ENCODE measurements at places on chromosomes 7 and 10.

DNA sequence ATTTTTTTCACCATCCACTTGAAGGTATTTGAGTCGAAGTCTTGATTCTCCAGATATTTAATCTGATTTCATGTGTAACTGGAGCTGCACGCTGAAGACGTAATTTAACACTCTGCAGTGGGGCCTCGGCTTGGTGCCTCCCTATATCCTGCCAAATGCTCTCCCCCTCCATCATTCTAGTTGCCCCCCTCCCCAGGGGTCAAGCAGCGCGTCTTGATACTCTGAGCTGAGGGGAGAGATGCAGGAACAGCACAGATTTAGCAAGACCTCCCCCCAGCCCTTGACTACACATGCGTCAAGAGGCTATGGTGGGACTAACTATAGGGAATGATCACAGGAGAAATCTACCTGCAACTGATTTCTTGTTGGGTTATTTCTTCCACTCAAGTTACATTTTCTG lies 85.8 kb downstream of the PRPF18 start:
- DNase-seq, result no peak

DNA sequence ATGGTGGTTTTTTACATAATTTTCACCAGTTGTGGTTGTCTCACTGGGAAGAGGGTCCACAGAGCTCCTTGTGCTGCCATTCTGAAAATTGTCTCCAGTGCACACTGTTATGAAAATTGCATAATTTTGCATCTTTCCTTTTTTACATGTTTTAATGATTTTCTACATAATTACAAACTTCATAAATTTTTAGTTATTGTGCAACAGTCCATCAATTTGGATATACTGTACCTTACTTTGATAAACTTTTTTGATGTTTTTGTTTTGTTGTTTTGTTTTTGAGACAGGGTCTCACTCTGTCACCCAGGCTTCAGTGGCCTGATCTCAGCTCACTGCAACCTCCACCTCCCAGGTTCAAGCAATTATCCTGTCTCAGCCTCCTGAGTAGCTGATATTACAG lies 70.6 kb upstream of the AUTS2 start:
- no peak for DNase-seq

GRCh38 chr7:79050603-79051002 lies 402.9 kb downstream of the MAGI2 start:
- no peak for DNase-seq

DNA sequence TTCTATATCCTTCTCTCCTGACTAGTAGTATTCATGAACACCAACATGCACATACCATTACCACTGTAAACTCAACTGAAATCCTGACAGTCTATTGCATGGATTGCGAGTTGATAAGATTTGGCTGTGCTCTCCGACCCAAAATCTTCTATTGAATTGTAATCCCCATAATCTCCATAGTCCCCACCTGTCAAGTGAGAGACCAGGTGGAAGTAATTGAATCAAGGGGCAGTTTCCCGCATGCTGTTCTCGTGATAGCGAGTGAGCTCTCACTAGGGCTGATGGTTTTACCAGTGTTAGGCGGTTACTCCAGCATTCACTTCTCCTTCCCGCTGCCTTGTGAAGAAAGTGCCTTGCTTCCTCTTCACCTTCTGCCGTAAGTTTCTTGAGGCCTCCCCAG lies 261.8 kb downstream of the PHF14 start:
- no peak for DNase-seq

GRCh38 chr7:133109816-133110215 lies 27.9 kb upstream of the CHCHD3 start:
- DNase-seq, result no peak

DNA sequence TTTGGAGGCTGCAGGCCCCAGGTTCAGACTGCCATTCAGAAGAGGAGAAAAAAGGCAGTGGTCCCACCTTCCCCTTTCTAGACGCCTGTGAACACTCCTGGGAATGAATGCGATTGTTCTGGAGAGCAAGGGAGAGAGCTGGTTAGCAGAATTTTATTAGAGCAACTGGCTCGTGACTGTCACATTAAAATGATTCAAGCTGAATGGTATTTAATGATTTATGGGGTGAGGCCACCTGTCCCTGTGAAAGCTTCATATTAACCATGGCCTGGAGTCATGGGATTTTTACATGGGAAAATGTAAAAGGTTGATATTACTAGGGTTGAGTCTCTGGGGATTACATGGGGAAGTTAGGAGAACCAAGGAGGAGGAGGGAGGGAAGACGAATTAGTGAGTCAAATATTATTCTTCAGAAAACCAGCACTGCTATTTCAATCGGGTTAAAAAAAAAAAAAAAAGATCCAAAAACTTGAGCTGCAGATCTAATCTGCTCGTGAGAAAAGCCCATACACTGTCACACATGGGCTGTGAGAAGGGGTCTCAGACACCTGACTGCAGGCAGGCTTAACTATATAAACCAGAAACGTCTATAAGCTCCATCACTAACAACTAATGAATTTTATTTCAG lies 8.3 kb downstream of the CXCL12 start:
- DNase-seq, result no peak

DNA sequence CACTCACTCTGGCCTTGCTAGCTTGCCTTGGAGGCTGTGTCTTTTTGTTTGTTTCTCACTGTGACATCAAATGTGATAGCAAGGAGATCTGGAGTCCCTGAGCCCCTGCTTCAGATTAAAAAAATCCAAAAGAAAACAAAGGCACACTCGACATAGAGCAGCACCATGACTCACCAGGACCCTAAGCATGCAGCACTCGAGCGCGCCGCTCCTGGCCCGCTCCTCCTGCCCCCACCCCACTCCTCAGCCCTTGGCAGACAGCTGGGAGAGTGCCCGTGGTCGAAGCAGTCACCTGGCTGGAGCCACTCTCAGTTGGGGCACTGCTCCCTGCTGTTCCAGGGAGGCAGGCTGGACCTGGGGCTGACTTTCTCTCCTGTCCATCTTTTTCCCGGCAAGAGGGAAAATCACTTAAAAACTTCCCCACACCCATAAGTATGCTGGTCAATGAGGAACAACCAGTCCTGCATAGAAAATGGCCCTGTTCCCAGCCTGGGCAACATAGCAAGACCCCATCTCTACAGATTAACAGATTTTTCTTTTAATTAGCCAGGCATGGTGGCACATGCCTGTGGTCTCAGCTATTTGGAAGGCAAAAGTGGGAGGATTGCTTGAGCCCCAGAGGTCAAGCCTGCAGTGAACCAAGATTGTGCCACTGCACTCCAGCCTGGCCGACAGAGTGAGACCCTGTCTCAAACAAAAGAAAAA lies 128.4 kb downstream of the PAXIP1 start:
- no peak for DNase-seq

- DNase-seq, result no peak
These were observed 25.8 kb upstream of the GPNMB start for GRCh38 chr7:23220690-23221305.

GRCh38 chr7:134695321-134695860 lies 48.7 kb downstream of the BPGM start:
- no peak for DNase-seq

- no peak for DNase-seq
These were observed 20.2 kb upstream of the RPA3 start for GRCh38 chr7:7738622-7739021.

DNA sequence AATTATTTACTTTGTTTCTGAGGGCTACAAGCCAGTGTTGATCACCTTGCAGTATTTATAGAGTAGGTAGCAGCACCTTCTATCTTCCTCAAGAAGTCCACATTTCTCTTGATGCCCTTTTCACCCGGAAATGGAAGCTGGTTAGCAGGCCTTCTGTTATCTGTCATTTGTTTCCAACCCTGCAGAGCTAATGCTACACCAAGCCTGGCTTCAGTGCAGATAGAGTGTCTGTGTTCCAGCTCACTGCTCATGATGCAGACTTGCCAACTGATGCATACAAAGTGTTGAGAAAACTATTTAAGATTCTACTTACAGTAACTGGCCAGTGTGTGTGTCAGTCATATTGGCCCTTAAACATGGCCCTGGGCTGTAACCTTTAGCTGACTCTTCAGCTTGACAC lies 301.0 kb downstream of the LHFPL3 start:
- DNase-seq, result no peak

DNA sequence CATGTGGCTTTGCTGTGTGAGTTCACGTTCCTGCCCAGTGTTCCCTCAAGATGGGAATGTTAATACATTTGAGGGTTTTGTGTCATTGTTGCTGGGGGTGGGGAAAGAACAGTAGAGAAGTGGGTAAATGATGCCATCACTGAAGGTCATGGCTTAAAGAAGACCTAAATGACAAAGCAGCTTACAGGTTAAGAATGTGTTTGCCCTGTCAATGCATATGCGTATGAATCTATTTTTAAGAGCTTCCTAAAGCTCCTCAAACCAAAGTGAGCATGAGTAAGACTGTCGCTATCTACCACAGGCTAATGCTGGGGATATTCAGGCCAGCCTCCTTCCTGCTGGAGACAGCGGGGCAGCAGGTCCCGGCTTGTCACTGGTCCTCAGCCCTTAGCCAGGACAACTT lies 162.9 kb downstream of the CREB5 start:
- DNase-seq, result no peak

DNA sequence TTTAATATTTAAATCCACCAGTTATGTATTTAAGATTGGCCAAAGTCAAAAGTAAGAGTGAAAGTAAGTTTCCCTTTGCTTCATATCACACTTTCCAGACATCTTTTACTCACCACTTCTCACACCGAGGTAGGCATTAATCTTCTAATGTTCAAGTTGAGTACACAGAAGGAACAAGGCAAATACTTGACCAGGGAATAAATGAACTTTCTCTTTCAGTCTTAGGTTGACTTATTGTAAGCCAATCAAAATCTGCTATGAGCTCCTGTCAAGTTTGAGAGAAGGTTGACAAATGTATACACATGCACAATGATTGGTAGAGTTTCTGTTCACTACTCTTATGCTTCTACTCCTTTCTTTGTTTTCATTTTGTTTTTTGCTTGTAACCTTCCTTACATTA lies 842.5 kb downstream of the REEP3 start:
- DNase-seq, result no peak

GRCh38 chr7:66363635-66364034 lies 158.5 kb downstream of the TPST1 start:
- DNase-seq, result no peak

- no peak for DNase-seq
These were observed 195.7 kb downstream of the TCERG1L start for GRCh38 chr10:131115801-131116200.

GRCh38 chr10:52566471-52567246 lies 205.9 kb downstream of the MBL2 start:
- no peak for DNase-seq

DNA sequence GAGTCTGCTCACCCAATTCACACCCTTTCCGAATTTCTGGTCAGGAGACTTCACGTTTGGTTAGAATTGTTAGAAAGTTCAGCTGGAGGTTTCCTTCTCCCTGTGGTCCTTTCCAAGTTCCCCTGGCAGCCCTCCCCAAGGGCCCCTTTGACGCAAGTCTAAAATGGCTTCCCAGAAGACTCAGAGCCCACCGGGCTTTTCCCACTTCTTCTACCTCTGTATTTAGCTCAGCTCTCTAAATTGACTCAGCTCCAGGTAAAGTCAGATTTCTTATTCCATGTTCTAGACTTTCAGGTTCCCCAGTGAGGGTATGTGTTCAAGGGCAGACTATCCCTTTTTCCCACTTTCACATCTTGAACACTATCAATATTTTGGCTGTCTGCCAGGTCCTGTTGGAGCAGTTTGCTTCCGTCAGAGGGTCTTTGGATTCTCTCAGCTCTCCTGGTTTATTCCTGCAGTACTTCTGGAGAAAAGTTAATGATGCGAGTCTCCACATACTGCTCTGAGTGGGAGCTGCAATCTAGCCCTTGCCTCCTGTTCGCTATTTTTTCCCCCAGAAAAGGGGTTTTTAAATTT lies 53.1 kb upstream of the ZNF273 start:
- DNase-seq, result no peak

DNA sequence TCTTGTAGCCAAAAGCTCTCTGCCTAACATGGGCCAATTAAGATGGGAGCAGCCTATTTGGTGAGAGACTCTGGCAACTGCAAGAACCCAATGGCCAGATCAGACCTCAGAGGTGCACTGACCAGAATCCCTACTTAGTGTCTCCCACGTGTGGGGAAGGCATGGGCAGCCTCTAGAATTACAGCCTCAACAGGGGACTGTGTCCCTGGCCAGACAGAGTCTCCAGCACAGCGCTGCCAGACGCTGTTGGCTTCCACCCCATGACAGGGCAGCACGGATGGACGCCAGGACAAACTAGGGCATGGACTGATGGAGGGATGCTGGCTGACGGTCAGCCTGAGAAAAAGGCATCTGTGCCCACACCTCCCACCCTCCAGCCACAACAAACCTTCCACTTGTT lies 729.3 kb upstream of the AUTS2 start:
- no peak for DNase-seq

DNA sequence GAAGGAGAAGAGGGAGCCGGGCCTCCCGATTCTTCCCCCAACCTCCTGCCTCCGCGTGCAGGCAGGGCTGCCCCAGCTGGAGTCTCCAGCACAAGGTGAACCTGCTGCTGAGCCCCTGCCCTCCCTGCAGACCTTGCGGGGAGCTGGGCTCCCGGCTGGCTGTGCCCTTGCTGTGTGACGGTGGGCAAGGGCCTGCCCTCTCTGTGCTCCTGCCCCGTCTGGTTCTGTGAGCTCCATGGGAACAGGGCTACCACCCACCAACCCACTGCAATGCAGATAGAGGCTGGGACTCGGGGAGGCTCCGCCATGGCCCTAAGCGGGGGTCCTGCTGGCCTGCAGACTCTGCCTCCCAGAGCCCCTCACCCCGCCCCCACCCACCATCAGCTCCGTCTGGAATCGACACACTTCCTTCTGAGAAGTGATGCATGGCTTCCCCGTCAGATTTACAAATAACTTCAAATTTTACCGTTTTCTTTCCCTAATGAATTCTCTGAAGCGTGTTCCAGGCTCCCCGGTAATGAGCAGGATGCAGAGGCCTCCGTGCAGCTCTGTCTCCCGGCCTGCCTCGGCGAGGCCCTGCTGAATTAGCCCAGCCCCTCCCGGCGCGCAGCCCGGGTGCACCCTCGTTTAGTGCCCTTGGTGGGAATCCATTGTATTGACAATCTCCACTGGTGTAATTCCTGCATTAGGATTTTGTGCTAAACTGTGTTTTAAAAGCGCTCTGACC lies 111.0 kb downstream of the MICALL2 start:
- DNase-seq, result no peak

- no peak for DNase-seq
These were observed 3.7 kb downstream of the ZFYVE27 start for GRCh38 chr10:97740613-97741012.

GRCh38 chr7:44769776-44770294 lies 21.2 kb downstream of the ZMIZ2 start:
- no peak for DNase-seq

GRCh38 chr7:29892231-29892630 lies 85.9 kb downstream of the WIPF3 start:
- no peak for DNase-seq

DNA sequence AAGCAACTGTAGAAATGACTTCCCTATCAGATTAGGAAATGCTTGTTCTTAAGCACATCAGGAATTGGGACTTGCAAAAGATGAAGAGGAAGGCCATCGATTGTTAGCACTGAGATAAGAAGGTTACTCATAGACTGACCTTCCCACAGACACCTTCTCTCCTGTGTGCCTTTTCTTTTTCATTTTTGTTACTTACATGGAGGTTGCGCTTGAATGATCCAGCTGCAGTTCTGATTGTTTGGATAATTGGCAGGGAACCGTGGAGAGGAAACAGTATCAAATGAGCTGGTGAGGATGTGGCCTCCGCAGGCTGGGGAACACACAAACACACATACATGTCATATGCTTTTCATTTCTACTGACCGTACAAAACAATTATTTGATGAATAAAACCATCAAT lies 134.9 kb upstream of the RSU1 start:
- DNase-seq, result no peak

GRCh38 chr7:86592185-86592584 lies 51.5 kb upstream of the GRM3 start:
- DNase-seq, result no peak

- no peak for DNase-seq
These were observed 230.9 kb downstream of the DOCK4 start for GRCh38 chr7:111975346-111975745.

Data from stimulated activated CD4-positive, alpha-beta T cell treated with anti-CD3 and anti-CD28 coated beads, Interleukin-12 subunit alpha, Interleukin-12 subunit beta, amount 100 ng/mL, for 24 hours (primary cell).